Upper lobe of left lung (tissue), 6 donors: ENCODE measurements at places on chromosomes 3 and 15. TPM values are rescaled to one million over a fixed set of nuclear protein-coding genes. Genes with fewer than 3 reads are reported as not detected.
A peak's percentile ranks its signal among the peaks of the same experiment; 100 is the strongest.

DNA sequence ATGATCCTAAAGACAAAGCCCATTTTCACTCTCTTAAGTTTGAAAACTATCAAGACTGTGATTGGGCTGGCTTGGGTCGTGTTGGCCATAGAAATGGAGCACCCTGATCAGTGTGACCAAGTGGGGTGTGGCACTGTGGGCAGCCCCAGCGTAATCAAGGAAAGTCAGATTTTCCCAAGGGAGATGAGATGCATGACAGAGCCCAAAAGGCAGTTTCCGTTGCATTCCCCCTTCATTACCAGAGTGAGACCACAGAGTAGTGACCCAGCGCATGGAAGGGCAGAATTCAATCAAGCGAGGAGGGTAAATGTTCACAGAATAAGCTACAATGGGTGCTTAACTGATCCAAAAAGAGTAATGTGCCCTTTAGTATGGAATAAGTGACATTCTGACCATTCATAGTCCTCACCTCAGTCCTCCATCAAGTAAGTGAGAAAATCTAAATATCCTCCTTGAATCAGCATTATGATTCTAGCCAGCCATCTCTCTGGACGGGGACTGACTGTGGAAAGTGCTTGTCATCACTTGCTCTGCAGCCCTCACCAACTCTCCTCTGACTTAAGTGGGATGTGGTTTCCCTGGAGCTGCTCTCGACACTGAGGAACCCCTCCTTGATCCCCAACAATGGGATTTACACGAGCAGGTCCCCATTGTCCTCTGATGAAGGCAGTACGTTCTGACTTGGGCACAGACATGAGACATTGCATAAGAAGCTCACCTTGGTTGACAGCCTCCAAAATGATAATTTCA, 430.5 kb downstream of the OCA2 start:
- no peak overlapping the region for H3K4me3 ChIP-seq
- DNase-seq, result no peak
- no peak overlapping the region for H3K27ac ChIP-seq
- no peaks in the 10 kb centered on the region for H3K36me3 ChIP-seq

- DNase-seq, result no peak
- H3K4me3 ChIP-seq, result no peak overlapping the region
- H3K4me1 ChIP-seq, result no peaks in the 10 kb centered on the region
These were observed 37.0 kb upstream of the CASR start for GRCh38 chr3:122146466-122146865.

DNA sequence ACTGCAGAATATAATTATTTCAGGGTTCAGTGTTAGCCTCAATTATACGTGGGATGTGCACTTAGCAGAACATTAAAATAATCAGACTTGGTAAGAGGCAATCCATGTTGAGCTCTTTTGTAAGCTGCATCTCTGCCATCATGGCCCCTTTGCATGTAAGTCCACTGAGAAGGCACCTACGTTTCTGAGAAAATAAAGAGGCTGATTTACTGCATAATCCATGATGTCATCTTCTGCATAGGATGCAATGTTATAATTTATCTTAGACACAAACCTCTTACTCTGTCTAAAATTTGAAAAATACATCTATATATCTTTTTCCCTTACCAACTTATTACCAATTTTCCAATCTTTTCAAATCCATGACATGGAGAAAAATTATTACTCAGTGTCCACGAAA, 1294.7 kb downstream of the ZPLD1 start:
- H3K27me3 ChIP-seq, result no peaks in the 10 kb centered on the region
- H3K4me3 ChIP-seq, result no peak overlapping the region
- no peak overlapping the region for H3K27ac ChIP-seq
- no peaks in the 10 kb centered on the region for H3K36me3 ChIP-seq
- no peaks in the 10 kb centered on the region for H3K4me1 ChIP-seq

GRCh38 chr3:87733671-87734367, 325.0 kb downstream of the CGGBP1 start:
- H3K27ac ChIP-seq, result peak overlapping the region; percentile 23
- H3K4me3 ChIP-seq, result no peak overlapping the region
- no peaks in the 10 kb centered on the region for H3K36me3 ChIP-seq
- H3K27me3 ChIP-seq, result no peaks in the 10 kb centered on the region
- no peak for DNase-seq

UBA3 gene
- total RNA-seq, result 51.7 TPM

GRCh38 chr3:52140769-52141168, 13.5 kb downstream of the POC1A start:
- no peak overlapping the region for H3K4me3 ChIP-seq
- no peak overlapping the region for H3K27ac ChIP-seq
- no peaks in the 10 kb centered on the region for H3K27me3 ChIP-seq

- no peak overlapping the region for H3K27ac ChIP-seq
- DNase-seq, result no peak
- H3K36me3 ChIP-seq, result peaks cover 2% of the 10 kb centered on the region
- H3K4me3 ChIP-seq, result no peak overlapping the region
- no peaks in the 10 kb centered on the region for H3K27me3 ChIP-seq
- H3K4me1 ChIP-seq, result peaks cover 10% of the 10 kb centered on the region
These were observed 32.3 kb downstream of the CBLB start for GRCh38 chr3:105836533-105836932.

DNA sequence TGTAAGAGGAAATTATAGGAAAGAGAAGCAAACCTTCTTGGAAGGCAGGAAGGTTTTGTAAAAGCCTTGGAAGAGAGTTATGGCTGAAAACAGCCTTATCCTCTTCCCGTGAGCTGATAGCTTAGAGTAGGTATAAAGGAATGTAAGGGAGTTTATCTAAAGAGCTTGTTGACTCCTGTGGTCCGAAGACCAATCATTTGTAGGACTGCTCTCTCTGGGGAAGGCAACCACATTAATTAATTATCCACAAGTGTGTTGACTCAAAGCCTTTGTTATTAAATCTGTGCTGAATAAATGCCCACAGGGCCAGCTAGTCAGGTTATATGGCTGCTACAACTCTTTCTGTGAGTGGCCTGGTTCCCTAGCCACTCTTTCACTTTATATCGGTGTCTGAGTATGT, 452.1 kb upstream of the RASGRP1 start:
- H3K27ac ChIP-seq, result no peak overlapping the region
- H3K4me3 ChIP-seq, result no peak overlapping the region
- no peaks in the 10 kb centered on the region for H3K36me3 ChIP-seq
- no peaks in the 10 kb centered on the region for H3K4me1 ChIP-seq
- no peaks in the 10 kb centered on the region for H3K27me3 ChIP-seq

GRCh38 chr3:69105320-69105719, 17.1 kb downstream of the LMOD3 start:
- DNase-seq, result no peak
- H3K4me3 ChIP-seq, result no peak overlapping the region
- no peaks in the 10 kb centered on the region for H3K27me3 ChIP-seq
- H3K4me1 ChIP-seq, result no peaks in the 10 kb centered on the region
- no peak overlapping the region for H3K27ac ChIP-seq

FANCD2OS gene
- not detected for total RNA-seq

- peaks cover 3% of the 10 kb centered on the region for H3K4me1 ChIP-seq
- DNase-seq, result no peak
- peaks cover 4% of the 10 kb centered on the region for H3K36me3 ChIP-seq
- H3K4me3 ChIP-seq, result no peak overlapping the region
- peak overlapping the region; percentile 70 for H3K27ac ChIP-seq
These were observed 33.0 kb downstream of the DENND6A start for GRCh38 chr3:57659806-57660439.

DNA sequence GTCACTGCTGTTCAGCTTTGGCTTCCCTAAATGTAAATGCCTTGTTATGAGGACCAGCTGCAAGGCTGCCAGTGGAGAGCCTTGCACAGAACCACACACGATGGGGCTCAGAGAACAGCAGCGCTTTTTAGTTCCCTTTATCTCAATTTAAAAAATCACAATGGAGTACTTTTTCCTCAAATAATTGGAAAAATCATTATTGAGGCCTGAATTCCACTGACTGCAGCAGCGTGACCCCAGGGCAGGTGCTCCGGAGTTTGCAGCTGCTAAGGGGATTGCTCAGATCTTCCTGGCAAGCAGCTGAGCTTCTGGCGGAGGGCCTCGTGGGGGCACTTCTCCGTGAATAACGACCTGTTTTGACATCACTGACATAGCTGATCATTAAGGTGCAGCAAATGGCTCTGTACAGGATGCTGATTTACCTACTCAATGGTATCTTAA, 245.6 kb upstream of the TRIM42 start:
- H3K27me3 ChIP-seq, result no peaks in the 10 kb centered on the region
- no peaks in the 10 kb centered on the region for H3K36me3 ChIP-seq
- no peak for DNase-seq
- H3K27ac ChIP-seq, result no peak overlapping the region
- no peaks in the 10 kb centered on the region for H3K4me1 ChIP-seq

DNA sequence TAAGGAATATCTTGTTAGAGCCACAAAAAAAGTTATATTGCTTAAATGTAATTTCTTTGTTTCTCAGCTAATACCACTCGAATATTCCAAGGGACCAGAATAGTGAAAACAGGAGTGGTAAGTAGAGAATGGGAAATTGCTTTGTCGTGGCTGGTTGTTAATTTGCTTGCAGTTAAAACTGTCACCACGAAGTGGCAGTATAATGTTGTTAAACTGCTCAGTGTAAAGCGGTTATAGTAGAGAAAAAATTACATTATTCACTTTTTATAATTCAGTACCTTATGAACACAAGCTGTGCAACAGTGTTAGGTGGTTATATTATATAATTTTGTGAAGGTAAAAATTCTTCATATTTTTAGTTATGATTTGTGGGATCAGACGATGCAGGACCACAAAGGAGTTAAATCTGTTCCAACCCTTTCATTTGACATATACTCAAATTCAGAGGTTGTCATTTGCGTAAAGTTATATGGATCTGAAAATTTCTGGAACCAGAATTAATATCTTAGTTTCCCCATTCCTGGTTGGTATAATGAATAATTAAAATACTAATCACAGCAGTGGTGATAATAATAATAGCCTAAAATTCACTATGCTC, 171.8 kb downstream of the FEZF2 start:
- no peak overlapping the region for H3K4me3 ChIP-seq
- H3K4me1 ChIP-seq, result no peaks in the 10 kb centered on the region
- H3K36me3 ChIP-seq, result peaks cover 9% of the 10 kb centered on the region
- no peaks in the 10 kb centered on the region for H3K27me3 ChIP-seq
- no peak overlapping the region for H3K27ac ChIP-seq

WDR93 gene
- 2.1 TPM for total RNA-seq

LRTM1 gene
- total RNA-seq, result not detected

- H3K36me3 ChIP-seq, result no peaks in the 10 kb centered on the region
- H3K4me3 ChIP-seq, result no peak overlapping the region
- no peak for DNase-seq
- no peaks in the 10 kb centered on the region for H3K27me3 ChIP-seq
- H3K27ac ChIP-seq, result no peak overlapping the region
- no peaks in the 10 kb centered on the region for H3K4me1 ChIP-seq
These were observed 139.5 kb downstream of the MEIS2 start for GRCh38 chr15:36960947-36961227.

C3orf49 gene
- not detected for total RNA-seq

- H3K27ac ChIP-seq, result no peak overlapping the region
- H3K27me3 ChIP-seq, result no peaks in the 10 kb centered on the region
- H3K36me3 ChIP-seq, result no peaks in the 10 kb centered on the region
- peaks cover 16% of the 10 kb centered on the region for H3K4me1 ChIP-seq
These were observed 155.7 kb downstream of the KLF13 start for GRCh38 chr15:31482122-31482922.

DNA sequence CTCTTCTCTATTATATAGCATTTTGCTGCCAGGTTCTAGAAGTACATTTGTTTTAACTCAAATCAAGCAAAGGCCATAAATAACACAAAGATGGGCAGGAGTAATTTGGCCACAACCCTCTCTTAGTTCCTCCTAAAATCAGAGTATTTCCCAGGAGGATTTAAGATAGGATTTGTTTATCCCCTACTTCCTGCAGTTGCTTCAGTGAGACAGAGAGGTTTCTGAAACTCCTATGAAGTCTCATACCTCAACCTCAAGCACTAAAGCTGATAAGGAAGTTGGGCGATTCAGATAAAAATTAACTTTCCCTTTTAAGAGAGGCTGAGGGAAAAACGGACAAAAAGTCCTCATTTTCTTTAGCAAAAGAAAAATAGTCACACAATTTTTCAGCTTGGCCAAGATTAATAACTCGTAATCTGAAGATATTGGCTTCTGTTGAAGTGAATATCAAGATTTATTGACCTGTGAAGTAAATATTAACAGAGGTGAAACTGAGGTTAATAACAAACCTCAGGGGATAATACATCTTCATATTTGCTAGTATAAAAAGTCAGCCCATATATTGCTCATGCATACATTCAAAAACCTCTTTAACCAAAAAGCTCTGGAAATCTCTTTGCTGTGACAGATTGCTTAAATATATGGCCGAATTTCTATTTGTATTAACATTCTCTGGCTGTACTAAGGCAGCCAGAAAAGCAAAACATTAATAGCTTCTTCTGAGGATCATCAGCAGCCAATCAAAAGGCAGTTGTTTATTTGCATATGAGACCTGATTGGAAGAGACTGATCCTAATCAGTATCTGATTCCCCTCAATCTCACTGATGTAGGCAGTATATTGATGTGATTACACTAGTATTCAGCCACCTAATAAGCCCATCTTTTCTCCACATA, 90.6 kb upstream of the GADL1 start:
- no peaks in the 10 kb centered on the region for H3K4me1 ChIP-seq
- H3K27me3 ChIP-seq, result no peaks in the 10 kb centered on the region
- H3K36me3 ChIP-seq, result no peaks in the 10 kb centered on the region
- no peak overlapping the region for H3K4me3 ChIP-seq
- no peak for DNase-seq

- no peaks in the 10 kb centered on the region for H3K27me3 ChIP-seq
- no peaks in the 10 kb centered on the region for H3K4me1 ChIP-seq
- no peaks in the 10 kb centered on the region for H3K36me3 ChIP-seq
- DNase-seq, result no peak
- H3K4me3 ChIP-seq, result no peak overlapping the region
- no peak overlapping the region for H3K27ac ChIP-seq
These were observed 212.2 kb downstream of the RBMS3 start for GRCh38 chr3:29493109-29493508.

GRCh38 chr15:38699633-38700230, 135.1 kb upstream of the RASGRP1 start:
- H3K36me3 ChIP-seq, result no peaks in the 10 kb centered on the region
- H3K27ac ChIP-seq, result no peak overlapping the region
- no peaks in the 10 kb centered on the region for H3K4me1 ChIP-seq
- no peak for DNase-seq

IL17RB gene
- 3.1 TPM for total RNA-seq

SLC28A2 gene
- not detected for total RNA-seq

- no peaks in the 10 kb centered on the region for H3K27me3 ChIP-seq
- no peak for DNase-seq
- no peak overlapping the region for H3K4me3 ChIP-seq
- no peaks in the 10 kb centered on the region for H3K4me1 ChIP-seq
- H3K36me3 ChIP-seq, result no peaks in the 10 kb centered on the region
These were observed 107.8 kb downstream of the LRRN1 start for GRCh38 chr3:3907023-3907422.

- no peak overlapping the region for H3K27ac ChIP-seq
- no peaks in the 10 kb centered on the region for H3K27me3 ChIP-seq
- H3K36me3 ChIP-seq, result no peaks in the 10 kb centered on the region
- H3K4me3 ChIP-seq, result no peak overlapping the region
- no peak for DNase-seq
These were observed 41.1 kb upstream of the PLSCR5 start for GRCh38 chr3:146646261-146646660.

CHRNA5 gene
- total RNA-seq, result not detected

EIF4E3 gene
- total RNA-seq, result 10.1 TPM

CCR9 gene
- 0.13 TPM for total RNA-seq

CYP11A1 gene
- total RNA-seq, result not detected

GRCh38 chr3:129715854-129716253, 109.4 kb upstream of the PLXND1 start:
- no peaks in the 10 kb centered on the region for H3K27me3 ChIP-seq
- no peak overlapping the region for H3K4me3 ChIP-seq
- no peak overlapping the region for H3K27ac ChIP-seq
- DNase-seq, result no peak
- H3K36me3 ChIP-seq, result no peaks in the 10 kb centered on the region
